Activated CD4-positive, CD25-positive, alpha-beta regulatory T cell treated with anti-CD3 and anti-CD28 coated beads, Interleukin-2, amount 50 U/mL, for 72 hours (primary cell): ENCODE measurements at places on chromosomes 4 and X.

- no peak for DNase-seq
Measured at GRCh38 chrX:15952212-15952611, 97.6 kb upstream of the AP1S2 start.

DNA sequence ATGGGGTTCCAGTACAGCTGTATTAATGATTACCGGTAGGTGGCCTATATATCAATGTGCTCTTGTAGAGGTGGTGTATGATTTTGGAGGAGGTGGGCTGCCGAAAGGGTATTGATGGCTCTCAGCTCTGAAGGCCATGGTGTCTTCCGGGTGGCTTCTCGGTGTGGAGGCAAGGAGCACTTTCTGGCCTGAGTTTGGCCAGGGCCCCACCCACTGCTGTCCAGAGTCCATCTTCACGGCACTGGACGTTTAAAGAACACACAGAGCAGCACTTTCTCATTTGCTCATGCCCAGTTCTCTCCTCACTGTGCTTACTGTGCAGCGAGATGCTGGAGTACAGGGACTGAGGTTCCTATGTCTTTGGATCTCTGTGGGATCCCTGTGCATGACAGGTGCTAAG lies 16.1 kb downstream of the BST1 start:
- no peak for DNase-seq

- DNase-seq = no peak
Measured at GRCh38 chr4:10029403-10029802, 8.1 kb upstream of the SLC2A9 start.

- DNase-seq = no peak
Measured at GRCh38 chr4:93761286-93761685, 67.3 kb upstream of the ATOH1 start.

- DNase-seq = no peak
Measured at GRCh38 chr4:106344647-106344970, 24.0 kb downstream of the GIMD1 start.

DNA sequence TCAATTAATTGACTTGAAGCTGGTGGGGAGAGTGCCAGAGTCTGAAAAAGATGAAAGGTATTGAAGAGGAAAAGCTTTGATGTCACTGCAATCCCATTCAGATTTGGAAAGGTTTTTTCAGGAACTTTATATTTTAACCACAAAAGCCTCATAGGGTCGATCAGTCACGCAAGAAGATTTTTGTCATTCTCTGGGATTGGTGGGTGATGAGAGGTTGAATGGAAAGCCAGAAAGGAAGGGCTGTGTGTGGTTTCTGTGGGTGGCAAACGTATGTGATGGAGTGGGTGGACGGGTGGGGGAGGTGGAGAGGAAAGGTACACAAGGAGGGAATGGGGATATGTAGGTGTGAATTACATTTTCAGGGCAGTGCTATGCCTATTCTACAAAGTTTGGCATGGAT lies 173.8 kb upstream of the SCML1 start:
- no peak for DNase-seq

DNA sequence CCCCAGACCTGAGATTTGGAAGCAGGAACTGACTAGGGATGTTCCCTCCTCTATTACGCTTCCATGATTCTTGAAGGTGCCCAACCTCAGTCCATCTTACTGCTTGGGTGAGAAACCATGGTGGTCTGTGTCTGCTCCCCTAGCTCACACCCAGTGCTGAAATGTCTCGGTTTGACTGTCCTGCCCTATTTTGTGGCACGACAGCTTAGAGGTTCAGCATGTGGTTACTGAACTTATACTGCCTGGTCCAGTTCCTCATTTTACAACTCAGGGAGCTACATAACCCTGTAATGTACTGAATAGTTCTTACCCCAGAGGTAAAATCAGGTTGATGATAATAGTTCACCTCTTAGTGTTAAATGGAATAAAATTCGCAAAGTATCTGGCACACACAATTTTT lies 203.1 kb downstream of the RBM46 start:
- DNase-seq = no peak

DNA sequence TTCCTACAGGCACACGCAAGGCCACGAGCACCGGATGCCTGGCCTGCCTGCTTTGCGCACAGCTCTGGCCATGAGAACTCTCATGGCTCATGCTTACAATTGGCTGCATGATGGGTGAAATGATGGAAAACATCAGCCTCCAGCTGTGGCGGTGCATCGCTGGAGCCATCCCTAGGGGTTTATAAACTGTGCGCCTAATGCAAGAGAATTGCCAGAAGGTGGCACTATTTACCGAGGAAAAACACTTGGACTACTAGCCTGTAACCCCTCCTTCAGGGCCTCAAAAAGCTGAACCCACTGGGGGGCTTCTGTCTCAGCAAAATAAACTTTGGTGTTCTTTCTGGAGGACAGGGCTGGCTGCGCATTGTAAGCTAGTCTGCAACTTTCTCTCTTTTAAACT lies 51.9 kb downstream of the PHKA2 start:
- DNase-seq = no peak

DNA sequence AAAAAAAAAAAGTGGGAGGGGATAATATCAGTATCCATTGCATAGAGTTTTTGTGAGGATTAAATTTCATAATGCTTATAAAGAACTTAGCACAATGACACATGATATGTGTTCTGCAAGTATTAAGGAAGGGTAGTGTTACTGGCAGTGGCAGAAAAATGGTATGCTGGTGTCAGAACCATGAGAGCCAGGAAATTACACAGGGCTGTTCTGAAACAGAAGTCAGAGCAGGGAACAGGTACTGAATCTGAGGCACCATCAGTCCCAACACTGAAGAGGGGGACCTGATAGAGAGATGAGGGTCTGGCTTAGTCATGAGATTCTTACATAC lies 601.1 kb upstream of the GRIA3 start:
- DNase-seq = no peak

DNA sequence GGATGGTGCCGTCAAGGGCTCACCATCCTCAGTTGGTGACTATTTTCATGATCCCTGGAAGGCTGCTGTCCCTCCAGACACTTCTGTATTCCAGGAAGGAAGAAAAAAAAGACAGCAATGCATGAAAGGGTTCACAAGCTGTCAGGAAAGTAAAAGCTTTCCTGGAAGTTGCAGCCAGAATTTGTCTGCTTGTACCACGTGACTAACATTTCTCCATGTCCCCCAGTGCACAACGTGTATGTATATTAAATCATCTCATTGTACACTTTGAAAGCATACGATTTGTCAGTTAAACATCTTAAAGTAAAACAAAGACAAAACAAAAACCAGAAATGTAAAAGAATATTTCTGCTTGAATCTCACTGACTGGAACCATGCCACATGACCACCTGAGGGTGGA lies 127.4 kb upstream of the CLNK start:
- no peak for DNase-seq

GRCh38 chr4:18020145-18020670 lies 1.3 kb downstream of the LCORL start:
- no peak for DNase-seq

- no peak for DNase-seq
Measured at GRCh38 chrX:44291468-44292092, 51.9 kb downstream of the EFHC2 start.

DNA sequence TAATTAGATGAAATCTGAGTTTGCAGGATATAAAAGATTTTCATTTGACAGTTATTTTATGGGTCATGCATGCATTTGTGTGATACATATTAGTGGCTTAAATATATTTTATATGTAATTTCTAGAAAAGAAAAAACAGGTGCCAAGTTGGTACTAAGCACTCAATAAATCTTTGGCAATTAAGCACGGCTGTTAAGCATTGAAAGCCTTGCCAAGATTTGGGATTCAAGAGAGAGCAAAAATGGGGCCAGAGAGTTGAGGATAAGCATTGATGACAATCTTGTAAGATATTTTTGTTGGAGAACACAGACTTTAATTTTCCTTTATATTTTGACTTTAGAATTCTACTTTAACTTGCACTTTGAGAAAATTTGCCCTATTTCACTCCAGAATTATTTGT lies 249.8 kb upstream of the MAD2L1 start:
- DNase-seq = no peak

GRCh38 chr4:4869731-4870571 lies 10.5 kb downstream of the MSX1 start:
- no peak for DNase-seq

GRCh38 chrX:114101081-114101480 lies 482.8 kb upstream of the HTR2C start:
- no peak for DNase-seq

- no peak for DNase-seq
Measured at GRCh38 chr4:144589512-144589911, 56.4 kb upstream of the HHIP start.

GRCh38 chr4:95877636-95878035 lies 37.7 kb downstream of the PDHA2 start:
- DNase-seq = no peak

DNA sequence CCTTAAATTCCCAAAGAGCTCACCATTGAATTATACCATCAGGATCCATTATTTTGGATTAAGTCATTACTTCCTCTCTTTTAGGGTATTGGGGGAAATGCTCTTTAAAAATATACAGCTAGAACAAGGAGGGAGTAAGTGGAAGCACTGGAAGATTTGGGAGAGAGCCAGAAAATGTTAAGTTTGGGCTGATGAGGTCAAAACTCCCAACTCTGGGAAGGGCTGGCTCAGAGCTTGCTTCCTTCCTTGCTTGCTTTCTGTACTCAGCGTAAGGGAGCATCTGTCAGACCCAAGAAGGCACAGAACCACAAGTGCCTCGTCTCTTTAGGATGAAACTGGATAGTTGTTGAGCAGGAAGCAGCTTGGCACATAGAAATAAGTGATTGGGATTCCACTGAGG lies 138.2 kb downstream of the GUCY2F start:
- DNase-seq = no peak

GRCh38 chrX:49037883-49038475 lies 5.2 kb downstream of the TFE3 start:
- DNase-seq = no peak

DNA sequence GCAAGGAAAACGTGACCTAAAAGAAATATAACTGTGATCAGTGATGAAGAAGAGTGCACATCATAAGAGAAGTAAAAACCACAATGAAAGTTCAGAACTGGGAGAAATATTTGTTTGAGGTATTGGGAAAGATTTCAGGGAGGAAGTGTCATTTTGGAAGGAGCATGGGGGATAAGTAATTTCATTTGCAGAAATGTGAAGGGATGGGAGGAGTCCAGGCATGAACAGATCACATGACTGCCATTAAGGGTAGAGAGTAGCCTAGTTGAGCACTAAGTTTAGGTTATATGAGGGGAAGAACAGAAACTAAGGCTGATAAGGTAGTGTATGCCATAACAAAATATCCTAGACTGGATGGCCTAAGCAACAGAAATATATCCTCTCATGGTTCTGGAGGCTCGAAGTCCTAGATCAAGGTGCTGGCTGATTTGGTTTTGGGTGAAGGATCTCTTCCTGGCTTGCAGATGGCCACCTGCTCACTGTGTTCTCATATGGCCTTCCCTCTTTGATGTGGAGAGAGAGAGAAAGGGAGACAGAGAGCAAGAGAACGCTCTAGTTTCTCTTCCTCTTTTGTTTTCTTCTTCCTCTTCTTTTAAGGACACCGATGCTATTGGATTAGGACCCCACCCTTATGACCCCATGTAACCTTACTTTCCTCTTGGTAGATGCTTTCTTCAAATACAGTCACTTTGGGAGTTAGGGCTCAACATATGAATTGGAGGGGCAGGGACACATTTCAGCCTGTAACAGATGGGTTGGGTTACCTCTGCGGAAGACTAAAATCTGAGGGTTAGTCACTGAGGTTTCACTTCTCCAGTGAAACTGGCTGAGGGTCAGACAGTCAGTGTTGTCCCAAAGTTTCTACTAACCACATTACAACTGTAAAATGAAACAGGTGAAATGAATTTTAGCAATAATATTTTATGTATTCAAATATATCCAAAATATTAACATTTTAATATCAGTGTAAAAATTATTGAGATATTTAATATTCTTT lies 77.9 kb downstream of the EGF start:
- DNase-seq = no peak

DNA sequence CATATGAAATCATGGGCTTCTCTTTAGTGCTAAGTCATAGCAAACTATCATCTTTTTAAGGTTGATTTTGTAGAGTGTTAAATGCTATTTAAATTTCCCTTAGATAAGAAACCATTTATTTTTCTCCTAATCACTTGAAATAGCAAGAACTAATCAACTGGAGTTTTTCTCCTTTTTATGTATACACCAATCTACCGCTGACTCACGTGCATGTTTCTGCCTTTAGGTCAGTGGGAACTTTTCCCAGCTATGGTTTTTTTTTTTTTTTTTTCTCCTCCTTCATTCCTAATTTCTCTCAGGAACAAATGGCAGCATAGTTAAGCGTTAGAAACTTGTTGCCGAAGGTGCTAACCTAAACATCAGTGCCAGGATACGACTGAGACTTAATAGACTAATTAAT lies 176.4 kb downstream of the BMPR1B start:
- DNase-seq = no peak

GRCh38 chrX:30283456-30284200 lies 25.6 kb downstream of the NR0B1 start:
- DNase-seq = no peak

GRCh38 chr4:21827575-21827974 lies 121.0 kb downstream of the KCNIP4 start:
- no peak for DNase-seq

- no peak for DNase-seq
Measured at GRCh38 chr4:102334624-102335023, 10.7 kb downstream of the SLC39A8 start.

DNA sequence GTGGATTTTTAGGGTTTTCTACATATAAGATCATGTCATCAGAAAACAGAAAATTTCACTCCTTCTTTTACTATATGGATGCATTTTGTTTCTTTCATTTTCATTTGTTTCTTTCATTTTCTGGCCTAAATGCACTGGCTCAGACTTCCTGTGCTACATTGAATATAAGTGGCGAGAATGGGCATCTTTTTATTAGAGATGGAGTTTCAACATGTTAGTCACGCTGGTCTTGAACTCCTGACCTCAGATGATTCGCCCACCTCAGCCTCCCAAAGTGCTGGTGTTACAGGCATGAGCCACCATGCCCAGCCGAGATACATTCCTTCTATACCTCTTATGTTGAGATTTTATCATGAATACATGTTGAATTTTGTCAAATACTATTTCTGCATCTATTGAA lies 61.8 kb downstream of the BRWD3 start:
- no peak for DNase-seq

DNA sequence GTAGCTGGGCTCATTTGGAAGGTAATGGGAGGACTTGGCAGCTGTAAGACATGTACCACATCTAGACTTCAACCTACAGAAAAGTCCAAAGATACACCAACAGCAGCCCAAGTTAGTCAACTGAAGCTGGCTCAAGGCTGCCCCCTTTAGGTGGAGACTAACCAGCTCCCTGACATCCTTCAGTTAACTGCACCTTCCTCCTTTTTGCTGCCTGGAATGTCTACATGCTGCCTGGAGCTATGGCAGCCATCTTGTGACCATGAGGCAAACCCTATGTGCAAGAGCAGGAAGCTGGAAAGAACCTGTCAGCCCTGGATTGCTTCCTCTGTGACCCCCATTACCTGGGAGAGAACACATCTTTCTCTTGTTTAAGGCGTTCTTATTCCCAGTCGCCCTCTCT lies 25.8 kb downstream of the ARSD start:
- DNase-seq = no peak

GRCh38 chr4:24489870-24490269 lies 94.5 kb downstream of the DHX15 start:
- no peak for DNase-seq

GRCh38 chrX:16992445-16992844 lies 46.0 kb downstream of the REPS2 start:
- DNase-seq = no peak

- no peak for DNase-seq
Measured at GRCh38 chr4:64000241-64000640, 409.0 kb downstream of the TECRL start.
